Smooth muscle cell of the brain vasculature (primary cell): ENCODE measurements at places on chromosomes 1 and 21.

DNA sequence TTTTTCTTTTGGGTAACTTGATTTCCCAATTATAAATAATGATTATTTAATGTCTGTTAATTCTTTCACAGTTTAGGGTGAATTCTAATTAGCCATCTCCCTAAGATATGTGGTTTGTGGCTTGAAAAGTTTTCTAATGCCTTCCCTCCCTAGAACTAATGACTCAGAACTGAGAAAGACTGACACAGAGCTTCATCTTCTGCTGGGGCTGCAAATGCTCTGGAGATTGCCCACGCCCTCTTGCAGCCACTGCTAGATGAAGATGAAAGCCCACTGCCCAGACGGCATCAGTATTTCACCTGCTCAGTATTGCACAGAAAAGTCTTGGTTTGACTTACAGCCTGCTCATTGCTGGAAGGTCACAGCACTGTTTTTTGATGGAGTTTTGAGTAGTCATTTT, 101.5 kb downstream of the ST6GALNAC3 start:
- DNase-seq, result no peak

DNA sequence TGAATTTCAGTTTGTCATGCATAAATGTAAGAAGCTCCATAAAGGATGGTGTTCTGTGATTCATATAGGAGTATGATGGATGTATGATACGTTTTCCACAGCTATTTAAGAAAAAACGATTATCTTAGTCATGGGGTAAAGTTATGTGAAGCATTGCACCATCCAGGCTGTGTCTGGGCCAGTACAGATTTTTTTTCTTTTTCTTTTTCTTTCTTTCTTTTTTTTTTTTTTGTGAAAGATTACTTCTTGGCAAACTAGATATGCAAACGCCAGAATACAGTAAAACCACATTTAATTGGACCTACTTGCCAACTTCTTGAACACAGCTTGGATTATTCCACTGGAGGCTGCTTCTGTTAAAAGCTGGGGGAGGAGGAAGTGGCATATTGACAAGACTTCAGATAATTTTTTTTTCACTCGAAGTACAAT, 14.9 kb downstream of the ZBTB18 start:
- DNase-seq, result no peak

- no peak for DNase-seq
Observed at GRCh38 chr1:7334475-7335035, 436.5 kb upstream of the VAMP3 start.

GRCh38 chr21:37532868-37533780, 166.6 kb downstream of the DYRK1A start:
- DNase-seq, result no peak

- no peak for DNase-seq
Observed at GRCh38 chr1:177847843-177848242, 122.0 kb downstream of the SEC16B start.

DNA sequence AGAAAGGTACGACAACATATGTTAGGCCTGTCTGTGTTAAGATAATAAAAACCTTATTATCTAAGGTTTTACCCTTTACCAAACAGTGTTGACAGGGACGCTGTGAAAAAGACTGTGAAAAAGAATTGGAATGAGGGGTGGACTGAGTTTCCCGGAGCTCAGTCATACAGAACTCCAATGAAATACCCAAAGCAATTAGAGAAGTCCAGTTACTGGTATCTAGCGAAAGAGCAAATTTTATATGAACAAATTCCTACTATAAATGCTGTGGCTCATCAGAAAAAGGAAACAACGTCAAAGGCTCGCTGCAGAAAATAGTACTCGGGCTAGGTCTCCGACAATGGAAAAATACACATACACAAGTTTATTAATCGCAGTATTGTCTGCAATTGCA, 708 bp upstream of the RBBP5 start:
- no peak for DNase-seq

GRCh38 chr1:119324198-119324597, 44.4 kb upstream of the HAO2 start:
- no peak for DNase-seq

GRCh38 chr1:190904091-190904695, 426.5 kb upstream of the BRINP3 start:
- no peak for DNase-seq

- DNase-seq, result no peak
Observed at GRCh38 chr1:186491336-186491735, 30.4 kb upstream of the PDC start.

- no peak for DNase-seq
Observed at GRCh38 chr1:116008656-116009390, 32.5 kb downstream of the SLC22A15 start.

GRCh38 chr1:21174654-21175323, 1.9 kb downstream of the EIF4G3 start:
- no peak for DNase-seq

DNA sequence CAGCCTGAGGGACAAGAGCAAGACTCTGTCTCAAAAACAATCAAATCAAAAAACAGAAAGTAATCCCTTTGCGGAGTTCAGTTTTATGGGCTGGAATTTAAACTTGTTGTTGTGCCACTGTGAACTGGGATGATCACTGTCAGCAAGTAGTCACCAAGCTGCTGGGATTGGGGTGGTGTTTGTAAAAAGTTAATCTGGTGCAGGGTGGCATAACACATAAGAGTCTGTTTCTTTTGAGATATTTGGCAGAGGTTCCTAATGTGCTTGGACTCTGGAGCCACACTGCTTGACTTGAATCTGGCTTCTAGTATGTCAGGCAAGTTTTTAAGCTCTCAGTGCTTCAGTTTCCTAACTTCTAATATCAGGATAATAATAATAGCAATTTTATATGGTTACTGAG, 6.6 kb downstream of the CLIC4 start:
- DNase-seq, result no peak

GRCh38 chr1:183027031-183027430, 3.8 kb downstream of the LAMC1 start:
- no peak for DNase-seq

DNA sequence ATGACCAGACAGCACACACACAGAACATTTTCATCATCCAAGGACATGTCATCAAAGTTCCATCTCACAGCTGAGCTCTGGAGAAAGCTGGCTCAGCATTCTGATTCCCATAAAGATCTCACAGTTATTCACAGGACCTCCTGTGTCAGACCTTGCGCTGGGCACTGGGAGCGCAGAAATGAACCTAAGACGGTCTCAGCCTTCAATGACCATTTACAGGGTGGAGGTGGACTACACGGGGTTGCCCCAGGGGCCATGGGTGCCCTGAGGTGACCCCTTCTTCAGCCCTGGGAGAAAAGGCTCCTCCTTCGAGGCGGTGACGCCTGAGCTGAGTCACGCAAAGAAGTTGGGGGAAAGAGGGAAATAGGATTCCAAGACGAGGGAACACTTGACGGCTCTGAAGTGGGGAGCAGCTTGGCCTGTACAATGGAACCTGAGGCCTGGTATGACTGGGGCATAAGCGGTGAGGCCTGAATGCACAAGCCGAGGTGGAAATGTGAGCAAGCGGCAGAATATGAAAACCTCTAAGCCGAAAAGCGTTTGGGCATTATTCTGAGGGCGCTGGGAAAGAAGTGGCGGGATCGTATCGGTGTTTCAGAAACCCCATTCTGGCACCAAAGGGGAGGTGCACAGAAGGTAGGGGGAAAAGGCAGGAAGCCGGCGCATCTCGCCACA, 797 bp downstream of the CC2D1B start:
- DNase-seq, result no peak

GRCh38 chr21:42569732-42570301, 56.2 kb downstream of the SLC37A1 start:
- DNase-seq, result no peak

GRCh38 chr21:25420831-25421230, 186.4 kb downstream of the MRPL39 start:
- no peak for DNase-seq

- peak; percentile 97 for DNase-seq
Observed at GRCh38 chr1:183039985-183040447, 16.8 kb downstream of the LAMC1 start.

- no peak for DNase-seq
Observed at GRCh38 chr1:97781762-97782337, 139.0 kb downstream of the DPYD start.

GRCh38 chr1:113808450-113809195, 3.7 kb downstream of the RSBN1 start:
- no peak for DNase-seq

DNA sequence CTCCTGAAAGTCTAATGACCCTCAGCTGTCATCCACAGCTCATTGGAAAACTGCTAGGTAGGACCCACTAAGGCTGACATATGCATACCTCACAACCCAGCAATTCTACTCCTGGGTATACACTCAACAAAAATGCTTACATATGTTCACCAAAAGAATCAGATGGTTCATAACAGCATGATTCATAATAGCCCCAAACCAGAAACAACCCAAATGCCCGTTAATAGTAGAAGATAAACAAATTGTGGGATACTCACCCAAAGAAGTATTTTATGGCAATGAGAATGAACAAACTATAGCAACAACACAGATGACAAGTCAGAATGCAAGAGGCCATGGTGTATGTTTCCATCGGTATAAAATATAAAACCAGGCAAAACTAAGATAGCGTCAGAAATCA, 124.6 kb downstream of the HLCS start:
- DNase-seq, result no peak

DNA sequence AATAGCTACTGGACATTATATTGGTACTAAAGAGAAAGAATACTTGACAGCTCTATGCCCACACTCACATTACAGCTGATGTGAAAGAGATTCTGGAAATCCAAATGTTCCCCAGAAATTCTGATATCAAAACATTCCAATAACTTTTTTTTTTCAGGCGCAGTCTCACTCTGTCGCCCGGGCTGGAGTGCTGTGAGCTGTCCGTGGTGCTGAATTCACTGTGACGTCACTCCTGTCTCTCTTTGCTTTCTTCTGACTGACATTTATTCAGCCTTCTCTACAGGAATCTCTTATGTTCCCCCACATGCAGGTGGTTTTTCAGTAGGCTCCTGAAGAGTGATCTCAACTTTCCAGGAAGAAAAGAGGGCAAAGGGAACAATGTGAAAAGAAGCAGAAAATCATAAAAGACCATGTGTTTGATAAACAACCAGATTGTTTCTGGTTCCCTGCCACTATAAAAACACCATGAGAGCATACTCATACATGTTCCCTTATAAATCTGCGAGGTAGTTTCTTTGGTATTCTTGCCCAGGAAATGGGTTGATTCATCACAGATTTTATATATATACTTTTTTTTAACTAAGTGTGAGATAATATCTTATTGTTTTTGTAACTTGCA, 6.2 kb downstream of the S100A7A start:
- peak; percentile 7 for DNase-seq

DNA sequence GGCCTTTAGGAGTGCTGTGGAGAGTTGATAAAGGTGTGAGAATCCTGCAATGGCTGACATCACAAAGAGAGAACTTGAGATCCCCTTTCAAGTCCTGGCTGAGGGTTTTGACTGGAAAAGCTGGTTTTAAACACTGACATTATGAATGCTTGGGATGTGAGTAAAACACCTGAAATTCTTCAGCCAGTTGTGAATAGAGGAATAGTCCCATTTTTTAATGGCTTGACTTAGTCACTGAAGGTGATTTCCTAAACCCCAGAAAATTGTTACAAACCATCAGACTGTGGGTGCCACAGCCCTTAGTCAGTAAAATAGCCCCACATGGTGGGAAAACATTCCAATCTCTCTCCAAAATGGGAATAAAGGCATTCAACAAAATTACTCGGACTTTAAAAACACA, 107.7 kb upstream of the LMO4 start:
- DNase-seq, result no peak

DNA sequence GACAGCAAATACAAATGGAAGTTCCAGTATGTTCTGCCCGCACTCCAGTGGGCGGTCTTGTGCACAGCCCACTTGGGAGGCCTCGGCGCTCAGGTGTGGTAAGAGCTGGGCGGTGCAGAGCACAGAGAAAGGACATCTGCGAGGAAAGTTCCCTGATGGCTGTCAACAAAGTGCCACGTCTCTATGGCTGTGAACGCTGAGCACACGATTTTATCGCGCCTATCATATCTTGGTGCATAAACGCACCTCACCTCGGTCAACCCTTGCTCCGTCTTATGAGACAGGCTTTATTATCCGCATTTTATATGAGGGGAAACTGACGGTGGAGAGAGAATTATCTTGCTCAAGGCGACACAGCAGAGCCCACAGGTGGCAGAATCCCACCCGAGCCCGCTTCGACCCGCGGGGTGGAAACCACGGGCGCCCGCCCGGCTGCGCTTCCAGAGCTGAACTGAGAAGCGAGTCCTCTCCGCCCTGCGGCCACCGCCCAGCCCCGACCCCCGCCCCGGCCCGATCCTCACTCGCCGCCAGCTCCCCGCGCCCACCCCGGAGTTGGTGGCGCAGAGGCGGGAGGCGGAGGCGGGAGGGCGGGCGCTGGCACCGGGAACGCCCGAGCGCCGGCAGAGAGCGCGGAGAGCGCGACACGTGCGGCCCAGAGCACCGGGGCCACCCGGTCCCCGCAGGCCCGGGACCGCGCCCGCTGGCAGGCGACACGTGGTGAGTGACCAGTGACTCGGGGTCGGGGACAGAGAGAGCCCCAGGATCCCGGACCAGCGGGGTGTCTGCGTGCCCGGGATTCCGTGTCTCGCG, at the start of gene IL12RB2:
IL12RB2 (plus strand) TSS at position 623 of the 810 bp plus-strand sequence. CDS start 12,496 bp downstream, outside the sequence.
- no peak for DNase-seq

DNA sequence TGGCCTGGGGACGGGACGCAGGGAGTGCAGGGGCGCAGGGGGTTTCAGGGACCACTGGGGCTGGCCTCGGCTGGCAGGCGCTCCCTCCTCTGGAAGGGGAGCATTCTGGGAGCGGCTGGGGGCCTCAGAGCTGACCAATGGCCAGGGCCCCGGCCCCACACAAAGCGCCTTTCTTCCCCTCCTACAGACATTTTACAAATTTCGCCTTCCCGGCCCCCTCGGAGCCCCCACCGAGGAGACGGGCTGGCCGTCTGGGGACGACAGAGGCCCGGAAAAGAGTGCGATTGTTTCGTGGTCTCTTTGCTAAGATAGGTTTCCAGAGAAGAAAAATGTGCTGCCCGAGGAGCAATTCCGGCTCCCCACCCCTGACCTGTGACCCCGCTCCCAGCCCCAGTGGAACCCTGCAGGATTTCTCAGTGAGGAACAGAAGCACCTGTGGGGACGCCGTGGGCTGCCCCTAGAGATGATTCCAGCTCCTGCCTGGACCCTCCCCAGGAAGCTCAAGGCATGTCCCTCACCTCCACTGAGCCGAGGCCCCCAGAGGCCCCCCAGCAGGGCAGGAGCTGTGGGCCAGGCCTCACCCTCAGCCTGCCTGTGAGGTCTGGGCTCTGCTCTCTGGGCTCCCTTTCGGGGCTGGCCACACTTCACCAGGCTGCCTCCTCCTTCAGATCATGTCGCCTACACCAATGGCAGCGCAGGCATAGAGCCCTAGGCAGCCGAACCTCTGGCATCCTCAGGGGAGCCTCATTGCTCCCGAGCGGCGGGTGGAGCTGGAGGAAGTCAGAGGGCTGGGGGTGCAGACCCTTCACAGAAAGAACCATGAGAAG, 15.0 kb upstream of the PLEKHG5 start:
- no peak for DNase-seq
